HT-29 (cell line): ENCODE measurements at places on chromosomes 5 and 9. TPM values are rescaled to one million over a fixed set of nuclear protein-coding genes. Genes with fewer than 3 reads are reported as not detected.

UNC5A gene
- total RNA-seq, result 0.28 and 0.60 TPM in 2 replicates

PDLIM4 gene
- 0.99 and 1.6 TPM in 2 replicates for total RNA-seq

CENPK gene
- total RNA-seq, result 19.7 and 20.8 TPM in 2 replicates

DNA sequence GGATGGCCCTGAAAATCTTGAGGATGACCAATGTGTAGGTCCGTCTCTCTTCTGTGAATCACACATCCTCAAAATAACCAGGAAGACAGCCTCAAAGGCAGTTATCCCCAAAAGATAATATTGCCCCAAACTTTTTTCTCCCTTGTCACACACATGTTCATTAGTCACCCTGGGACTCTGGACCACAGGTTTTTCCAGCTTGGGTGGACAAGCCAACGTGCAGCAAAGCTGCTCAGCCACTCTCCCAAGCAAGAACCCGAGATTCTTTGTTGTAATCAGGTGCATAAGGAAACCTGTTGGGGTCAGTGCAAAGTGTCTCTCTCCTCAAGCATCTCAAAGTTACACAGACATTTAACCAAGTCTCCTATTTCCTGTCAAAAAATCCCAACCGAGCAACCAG is 196.6 kb downstream of the GNA14 start:
- DNase-seq, result no peak

MEGF9 gene
- total RNA-seq, result 2.3 and 2.4 TPM in 2 replicates
